ENCODE measurements at places on chromosomes 13 and 19. TPM values are rescaled to one million over a fixed set of nuclear protein-coding genes. Genes with fewer than 3 reads are reported as not detected.

GJB2 gene
- 1.3 TPM for total RNA-seq

RETN gene
- not detected for total RNA-seq

C13orf42 gene
- not detected for total RNA-seq

CLIP3 gene
- 25.6 TPM for total RNA-seq

FPR2 gene
- total RNA-seq: under 0.01 TPM

PRTN3 gene
- total RNA-seq: not detected

SLC6A16 gene
- total RNA-seq: 0.09 TPM
